Activated CD4-positive, alpha-beta T cell treated with anti-CD3 and anti-CD28 coated beads for 1 hour (primary cell): ENCODE measurements at places on chromosomes 1 and 21.

DNA sequence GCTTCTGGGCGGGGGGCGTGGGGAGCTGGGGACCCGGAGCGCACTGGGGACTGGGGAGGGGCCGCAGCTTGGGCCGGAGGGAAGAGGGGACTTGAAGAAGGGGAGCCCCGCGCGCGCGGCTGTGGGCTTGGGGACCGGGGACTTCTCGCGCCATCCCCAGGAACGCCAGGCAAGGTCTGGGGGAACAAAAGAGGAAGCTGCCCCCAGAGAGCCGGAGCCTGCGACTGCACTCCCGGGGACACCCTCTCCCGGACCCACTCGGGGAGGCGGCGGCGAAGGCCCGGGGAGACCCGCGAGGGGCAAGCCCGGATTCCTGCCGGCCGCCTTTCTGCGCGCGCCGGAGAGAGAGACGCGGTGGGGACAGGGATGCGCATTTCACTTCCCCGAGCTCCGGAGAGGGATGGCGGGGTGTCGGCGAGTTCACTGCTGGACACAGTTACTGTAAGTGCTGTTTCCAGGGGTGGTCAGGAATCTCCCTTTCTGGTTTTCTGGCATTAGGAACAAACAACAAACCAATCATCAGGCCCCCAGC lies 732 bp downstream of the ABCG1 start:
- no peak for DNase-seq

DNA sequence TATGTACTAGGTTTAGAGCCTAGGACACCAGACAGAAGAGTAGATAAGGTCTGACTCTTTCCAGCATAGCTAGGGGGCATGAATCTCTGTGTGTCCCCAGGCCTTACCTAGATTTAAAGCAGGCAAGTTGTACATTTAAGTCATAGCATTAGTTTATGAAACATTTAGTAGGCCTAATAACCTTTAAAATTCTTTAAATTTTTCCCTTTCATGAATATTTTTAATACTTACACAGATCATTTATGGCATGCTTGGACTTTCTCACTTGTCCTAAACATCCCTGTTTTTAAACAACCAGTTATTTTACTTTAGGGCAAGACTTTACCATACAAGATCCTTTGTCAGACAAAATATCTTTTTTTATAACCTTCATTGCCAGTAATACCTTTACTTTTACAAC lies 258.4 kb upstream of the ZRANB2 start:
- no peak for DNase-seq

GRCh38 chr1:161307230-161307768 lies 2.5 kb downstream of the MPZ start:
- DNase-seq = no peak

GRCh38 chr1:212421165-212421564 lies 6.5 kb upstream of the PACC1 start:
- DNase-seq = no peak

- no peak for DNase-seq
Observed at GRCh38 chr1:234990328-234990675, 138.3 kb downstream of the TOMM20 start.

- DNase-seq = no peak
Observed at GRCh38 chr1:19923137-19923952, at the start of gene PLA2G2E. Gene PLA2G2E (minus strand): TSS chr1:19923617. CDS start chr1:19923559, 58 bp downstream.

DNA sequence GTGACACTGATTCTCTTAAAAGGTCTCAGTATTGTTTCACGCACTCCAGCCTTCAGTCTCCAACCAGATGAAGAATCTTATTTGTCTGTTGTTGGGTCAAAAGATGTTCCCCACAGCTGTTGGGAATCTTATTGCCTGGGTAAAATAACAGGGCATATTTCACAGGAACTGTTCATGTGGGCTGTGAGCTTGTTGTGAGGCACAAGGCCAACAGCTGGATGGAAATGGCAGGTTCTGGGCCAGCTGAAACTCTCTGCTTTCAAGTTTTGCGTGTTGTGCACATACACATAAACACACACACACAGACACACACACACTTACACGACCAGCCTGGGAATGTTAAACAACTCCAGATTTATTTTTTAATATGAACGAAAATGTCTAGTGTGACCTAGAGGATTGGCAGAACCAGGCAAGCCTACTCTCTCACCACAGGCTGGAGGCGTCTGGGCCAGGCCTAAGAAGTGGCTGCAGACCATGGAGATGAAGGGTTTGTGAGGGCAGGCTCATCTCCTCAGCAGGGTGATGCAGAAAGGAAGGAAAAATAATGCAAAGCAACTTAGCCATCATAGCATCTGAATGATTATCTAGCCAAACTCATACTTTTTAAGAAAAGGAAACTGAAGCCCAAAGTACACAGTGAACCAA lies 357.0 kb downstream of the TTLL7 start:
- DNase-seq = no peak

- no peak for DNase-seq
Observed at GRCh38 chr1:3898994-3899753, 898 bp downstream of the C1orf174 start.

DNA sequence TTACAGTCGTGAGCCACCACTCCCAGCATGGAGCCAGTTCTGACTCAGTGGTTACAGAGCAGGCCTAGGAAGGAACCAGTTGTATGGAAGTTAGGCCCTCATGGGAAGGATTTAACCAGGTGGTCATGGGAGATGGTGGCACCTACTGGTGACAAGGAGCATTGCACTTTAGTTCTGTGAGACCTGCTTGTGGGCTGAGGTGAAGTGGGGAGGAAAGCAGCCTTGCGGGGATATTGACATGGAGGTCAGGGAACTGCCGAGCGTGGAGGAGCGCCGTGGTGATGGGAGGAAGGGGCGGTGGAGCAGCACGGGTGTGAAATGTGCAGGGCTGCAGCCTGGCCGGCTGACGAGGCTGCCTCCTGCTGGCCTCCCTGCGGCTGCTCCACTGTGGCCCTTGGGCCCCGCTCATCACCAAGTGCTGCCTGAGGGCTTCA lies 100.4 kb downstream of the GALNT2 start:
- DNase-seq = peak; percentile 16

DNA sequence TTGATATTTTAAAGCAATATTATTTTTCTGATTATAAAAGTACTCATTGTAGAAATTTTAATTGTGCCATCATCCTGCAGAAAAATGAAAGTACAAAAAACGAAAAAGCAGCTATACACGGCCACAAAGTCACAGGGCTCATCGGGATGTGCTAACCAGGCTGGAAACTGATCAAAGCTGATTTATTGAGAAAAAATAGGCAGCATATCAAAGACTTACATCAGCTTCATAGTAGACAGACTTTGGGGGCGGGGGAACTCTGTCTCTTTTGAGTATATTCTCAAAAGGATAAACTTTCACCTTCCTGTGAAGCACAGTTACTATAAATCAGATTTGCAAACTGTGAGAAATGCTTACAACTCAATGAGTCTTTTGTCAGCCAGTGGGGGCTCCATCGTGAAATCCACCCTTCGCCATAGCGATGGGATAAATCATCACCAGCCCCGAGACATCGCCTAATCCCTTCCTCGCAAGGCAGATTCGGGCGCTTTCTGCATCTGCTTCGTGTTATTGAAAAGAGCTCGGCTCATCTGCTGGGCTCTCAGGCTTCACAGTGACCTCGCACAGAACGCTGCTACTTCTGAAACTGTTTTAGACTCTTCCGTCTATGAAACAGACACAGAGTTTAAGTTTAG lies 69.2 kb upstream of the ERG start:
- no peak for DNase-seq

GRCh38 chr1:57536749-57537423 lies 113.0 kb upstream of the DAB1 start:
- no peak for DNase-seq

DNA sequence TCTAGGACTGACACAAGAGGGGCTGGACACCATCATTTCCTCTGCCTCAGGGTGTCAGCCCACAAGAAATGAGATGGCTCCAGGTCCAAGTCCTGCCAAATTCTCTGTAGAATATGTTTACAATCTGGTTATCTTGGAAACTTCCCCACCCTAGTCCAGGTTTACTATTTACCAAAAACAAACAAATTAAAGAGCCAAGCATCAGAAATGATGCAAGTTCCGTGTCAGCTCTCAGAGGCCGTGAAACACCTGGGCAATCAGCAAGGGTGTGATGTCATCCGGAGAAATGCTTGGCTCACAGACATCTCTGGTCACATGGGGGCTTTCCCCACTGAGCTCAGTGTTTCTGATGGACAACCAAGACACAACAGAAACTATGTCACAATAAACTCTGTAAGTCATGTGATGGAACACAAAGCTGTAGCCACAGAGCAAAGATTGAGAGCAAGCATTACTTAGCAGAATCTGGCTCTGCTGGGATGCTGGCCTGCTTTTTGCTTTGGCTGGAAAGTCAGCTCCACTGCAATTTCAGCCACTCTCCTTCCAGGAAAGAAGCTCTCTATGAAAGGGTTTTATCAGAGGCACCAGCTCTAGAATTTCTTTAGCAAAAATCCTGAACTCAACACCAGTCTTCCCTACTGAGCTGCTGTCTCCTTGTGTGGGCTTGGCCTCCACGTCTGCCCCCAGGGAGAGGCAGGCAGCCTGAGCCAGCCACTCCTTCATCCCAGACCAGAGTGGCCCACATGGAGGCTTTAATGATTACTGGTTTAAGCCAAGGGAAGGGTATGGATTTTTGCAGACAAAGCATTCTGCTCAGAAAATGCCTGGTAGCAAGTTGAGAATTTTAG lies 55.9 kb downstream of the NENF start:
- DNase-seq = no peak

DNA sequence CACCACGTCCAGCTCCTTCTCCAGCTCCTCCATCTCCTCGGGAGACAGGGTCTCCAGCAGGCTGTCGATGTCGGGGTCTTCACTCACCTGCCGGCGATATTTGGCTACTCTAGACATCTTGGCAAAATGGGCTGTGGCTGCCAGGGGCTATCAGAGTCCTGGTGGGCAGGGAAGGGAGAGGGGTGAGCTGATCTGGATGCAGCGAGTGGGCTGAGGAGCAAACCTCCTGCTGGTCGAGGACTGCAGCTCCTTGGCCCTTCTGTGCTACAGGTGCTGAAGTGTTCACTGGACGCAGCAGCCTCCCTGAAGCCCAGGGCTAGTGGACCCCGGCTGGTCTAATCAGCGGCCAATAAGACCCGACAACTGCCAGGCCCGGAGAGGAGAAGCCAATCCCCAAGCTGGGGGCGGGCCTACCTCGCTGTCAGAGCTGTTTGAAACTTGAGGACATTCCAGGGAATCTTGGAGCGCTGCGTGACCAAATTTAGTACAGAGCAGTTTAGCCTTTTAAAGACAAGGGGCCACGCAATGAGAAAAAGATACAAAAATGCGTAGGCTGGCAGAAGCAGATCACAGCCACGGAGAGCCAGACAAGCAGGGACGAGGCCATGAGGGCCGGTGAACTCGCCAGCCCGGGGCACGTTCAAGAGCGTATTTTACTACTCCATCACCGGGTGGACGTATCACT lies at the start of gene LMOD1:
LMOD1 (minus strand) TSS at position 325 of the 685 bp plus-strand sequence; CDS start at position 117, 208 bp downstream.
- DNase-seq = no peak

DNA sequence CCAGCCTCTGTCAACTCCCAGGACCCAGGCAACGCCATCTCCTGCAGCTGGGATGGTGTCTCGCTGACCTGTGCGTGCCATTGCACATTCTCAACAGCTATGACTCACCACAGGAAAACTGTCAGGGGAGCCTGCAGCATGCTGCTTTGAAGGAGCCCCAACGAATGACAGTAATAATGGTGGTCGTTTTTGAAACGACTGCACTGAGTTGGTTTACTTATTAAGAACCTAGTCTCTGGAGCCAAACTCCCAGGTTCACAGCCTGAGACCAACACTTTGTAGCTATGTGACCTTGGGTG lies 21.6 kb downstream of the TCEA3 start:
- DNase-seq = no peak

- DNase-seq = no peak
Observed at GRCh38 chr21:44405948-44406872, 49.1 kb upstream of the LRRC3 start.

- no peak for DNase-seq
Observed at GRCh38 chr1:147753081-147753480, 7.3 kb downstream of the GJA5 start.

GRCh38 chr21:35050348-35051286 lies 1.5 kb upstream of the RUNX1 start:
- DNase-seq = no peak

DNA sequence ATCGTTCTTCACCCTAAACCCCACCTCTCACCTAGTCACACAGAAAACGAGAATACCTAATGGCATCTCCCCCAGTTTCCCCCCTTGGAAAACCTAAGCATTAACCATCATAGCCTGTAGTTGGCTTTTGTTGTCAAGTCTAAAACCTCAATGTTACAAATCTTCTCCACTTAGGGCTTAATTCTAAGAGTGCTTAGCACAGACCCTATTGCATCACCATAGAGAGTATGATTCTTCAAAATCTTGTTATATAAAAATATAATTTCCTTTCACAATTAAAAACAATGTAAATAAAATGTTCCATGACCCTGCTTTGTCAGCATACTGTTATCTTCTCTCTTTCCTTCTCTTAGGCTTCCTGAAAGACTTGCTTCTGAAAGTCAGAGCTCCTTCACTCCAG lies 263.2 kb upstream of the RGS18 start:
- no peak for DNase-seq

DNA sequence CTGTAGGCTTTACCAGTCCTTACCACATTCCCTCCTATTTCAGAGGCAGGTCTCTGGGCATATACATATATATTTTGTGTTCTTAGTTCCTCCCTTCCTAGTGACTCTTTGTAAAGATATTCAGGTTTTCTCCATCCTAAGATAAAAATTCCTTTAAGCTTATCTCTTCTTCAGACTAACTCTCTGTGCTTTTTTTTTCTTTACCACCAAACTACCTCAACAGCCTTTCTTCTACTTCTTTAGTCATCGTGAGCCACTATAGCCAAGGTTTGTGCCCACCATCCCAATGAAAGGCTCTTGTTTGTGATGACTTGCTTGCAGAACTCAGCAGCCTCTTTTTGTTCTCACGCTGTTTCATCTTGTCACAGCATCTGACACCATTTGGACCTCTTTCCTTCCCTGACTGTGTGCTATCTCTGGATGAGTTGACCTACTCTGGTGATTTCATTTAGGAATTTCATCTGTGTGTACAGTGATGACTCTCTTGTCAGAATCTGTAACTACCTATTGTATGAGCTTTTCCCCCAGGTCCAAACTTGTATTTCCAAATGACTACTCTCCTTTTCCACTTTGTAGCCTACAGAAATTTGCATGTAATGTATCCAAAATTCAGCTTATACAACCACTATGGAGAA lies 59.0 kb upstream of the MACF1 start:
- no peak for DNase-seq

- DNase-seq = no peak
Observed at GRCh38 chr1:183101841-183102276, 78.6 kb downstream of the LAMC1 start.

GRCh38 chr1:47887060-47887459 lies 110.1 kb downstream of the TRABD2B start:
- no peak for DNase-seq

DNA sequence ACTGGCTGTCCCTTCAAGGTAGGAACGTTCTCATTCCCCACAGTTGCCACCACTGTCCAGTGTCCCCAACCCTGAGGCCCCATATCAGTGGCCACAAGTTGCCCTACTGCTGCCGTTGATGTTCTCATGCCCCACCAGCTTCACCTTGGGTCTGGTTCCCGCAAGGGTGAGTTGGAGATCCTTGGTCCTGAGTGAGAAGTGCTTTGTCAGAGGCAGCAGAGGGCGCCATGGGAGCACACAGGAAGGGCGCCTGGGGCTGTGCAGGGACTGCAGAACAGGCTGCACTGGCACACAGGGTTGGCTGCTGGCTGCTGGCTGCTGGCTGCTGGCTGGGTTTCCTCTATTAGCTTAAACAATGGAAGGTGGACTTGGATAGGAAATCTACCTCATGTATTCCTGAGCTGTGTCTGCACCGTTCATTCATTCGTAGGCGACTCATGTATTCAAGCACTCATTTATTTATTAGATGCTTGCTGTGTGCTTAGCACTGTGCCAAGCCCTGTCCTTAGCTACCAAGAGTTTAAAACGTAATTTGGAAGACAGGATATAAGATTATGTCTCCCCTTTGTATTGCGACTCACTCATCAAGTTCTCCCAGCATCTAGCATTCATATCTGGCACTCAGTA lies 2.1 kb upstream of the S100A9 start:
- no peak for DNase-seq
